ENCODE measurements at places on chromosomes 12 and 14.

GRCh38 chr14:82075566-82075965 lies 541.9 kb upstream of the SEL1L start:
- DNase-seq = no peak

GRCh38 chr12:92863251-92863650 lies 65.8 kb downstream of the EEA1 start:
- no peak for DNase-seq

DNA sequence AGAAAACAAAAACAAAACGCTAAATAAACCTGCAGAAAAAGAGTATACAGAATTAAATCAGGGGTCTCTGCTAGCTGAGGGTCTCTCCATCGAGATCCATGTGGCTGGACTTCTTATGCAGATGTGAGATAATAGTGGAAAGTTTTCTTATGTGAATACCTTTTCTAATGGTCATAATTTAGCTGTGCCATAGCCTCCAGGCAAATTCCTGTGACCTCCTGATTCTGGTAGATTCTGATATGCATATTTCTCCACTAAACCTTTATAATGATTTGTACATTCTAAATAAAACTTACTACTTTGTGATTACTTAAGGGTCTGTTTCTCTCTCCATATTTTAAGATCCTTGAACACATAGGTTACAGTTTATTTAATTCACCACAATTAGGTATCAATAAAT lies 1002.6 kb downstream of the GALC start:
- DNase-seq = no peak

DNA sequence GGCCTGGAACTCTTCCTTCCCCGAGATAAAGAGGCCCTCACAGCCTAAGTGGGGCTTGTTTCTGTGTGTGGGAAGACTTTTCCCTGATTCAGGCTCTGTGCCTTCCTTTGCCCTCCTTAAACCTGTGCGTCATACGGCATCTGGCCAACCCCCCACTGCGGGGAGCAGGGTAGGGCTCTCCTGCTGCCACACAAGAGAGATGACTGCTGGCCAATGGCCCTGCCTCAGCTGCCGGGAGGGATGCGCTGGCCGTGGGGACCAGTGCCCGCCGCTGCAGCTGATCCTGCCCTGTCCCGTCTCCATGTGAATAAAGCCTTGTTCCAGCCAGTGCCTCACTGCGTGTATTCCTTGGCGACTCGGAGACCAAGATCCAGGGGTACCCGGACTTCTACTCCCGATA lies 42.5 kb upstream of the BEGAIN start:
- peak; percentile 52 for DNase-seq

GRCh38 chr12:85632390-85632789 lies 203.8 kb downstream of the RASSF9 start:
- DNase-seq = no peak

All from cerebellar cortex (tissue), 1 donor.